ENCODE measurements at places on chromosomes 16 and 17.

DNA sequence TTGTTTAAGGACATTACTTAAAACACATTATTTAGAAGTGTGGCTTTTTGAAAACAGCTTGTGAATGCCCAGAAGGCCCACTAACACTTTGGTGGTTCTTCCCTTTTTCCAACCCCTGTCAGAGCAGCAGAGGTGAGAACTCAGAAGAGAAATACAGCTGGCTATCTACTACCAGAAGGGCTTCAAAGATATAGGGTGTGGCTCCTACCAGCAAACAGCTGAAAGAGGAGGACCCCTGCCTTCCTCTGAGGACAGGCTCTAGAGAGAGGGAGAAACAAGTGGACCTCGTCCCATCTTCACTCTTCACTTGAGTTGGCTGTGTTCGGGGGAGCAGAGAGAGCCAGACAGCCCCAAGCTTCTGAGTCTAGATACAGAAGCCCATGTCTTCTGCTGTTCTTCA is 6.9 kb upstream of the RAPGEFL1 start:
- no peak for DNase-seq

- DNase-seq: no peak
These were observed 38.9 kb upstream of the NDRG4 start for GRCh38 chr16:58461056-58461455.

DNA sequence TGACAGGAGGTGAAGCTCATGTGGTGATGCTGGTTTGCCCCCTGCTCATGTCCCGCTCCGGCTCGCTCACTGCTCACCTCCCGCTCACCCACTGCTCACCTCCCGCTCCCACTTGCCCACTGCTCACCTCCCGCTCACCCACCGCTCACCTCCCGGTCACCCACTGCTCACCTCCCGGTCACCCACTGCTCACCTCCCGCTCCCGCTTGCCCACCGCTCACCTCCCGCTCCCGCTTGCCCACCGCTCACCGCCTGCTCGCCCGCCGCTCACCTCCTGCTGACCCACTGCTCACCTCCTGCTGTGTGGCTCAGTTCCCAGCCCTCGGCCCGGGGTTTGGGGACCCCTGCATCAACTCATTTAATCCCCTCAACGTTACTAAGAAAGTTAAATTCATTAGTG is 39.1 kb upstream of the SHISA9 start:
- no peak for DNase-seq

DNA sequence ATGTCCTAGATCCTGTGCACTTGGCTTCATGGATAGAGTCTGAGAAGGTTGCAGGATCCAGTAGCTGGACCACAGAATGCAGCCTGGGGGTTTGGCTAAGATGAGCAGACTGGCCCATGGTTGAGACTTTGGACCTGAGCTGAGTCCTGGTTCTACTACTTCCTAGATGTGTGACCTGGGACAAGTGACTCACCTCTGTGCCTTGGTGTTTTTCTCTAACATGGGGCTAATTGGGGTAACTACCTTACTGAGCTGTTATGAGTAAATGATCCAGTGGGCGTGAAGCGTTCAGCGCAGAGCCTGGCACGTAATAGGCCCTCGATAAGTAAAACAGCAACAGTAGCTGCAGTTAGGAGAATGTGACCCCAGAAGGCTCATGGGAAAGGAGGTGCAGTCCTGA is 38.8 kb downstream of the SNX20 start:
- no peak for DNase-seq

GRCh38 chr17:64739316-64740058 is 77.4 kb upstream of the SMURF2 start:
- no peak for DNase-seq

DNA sequence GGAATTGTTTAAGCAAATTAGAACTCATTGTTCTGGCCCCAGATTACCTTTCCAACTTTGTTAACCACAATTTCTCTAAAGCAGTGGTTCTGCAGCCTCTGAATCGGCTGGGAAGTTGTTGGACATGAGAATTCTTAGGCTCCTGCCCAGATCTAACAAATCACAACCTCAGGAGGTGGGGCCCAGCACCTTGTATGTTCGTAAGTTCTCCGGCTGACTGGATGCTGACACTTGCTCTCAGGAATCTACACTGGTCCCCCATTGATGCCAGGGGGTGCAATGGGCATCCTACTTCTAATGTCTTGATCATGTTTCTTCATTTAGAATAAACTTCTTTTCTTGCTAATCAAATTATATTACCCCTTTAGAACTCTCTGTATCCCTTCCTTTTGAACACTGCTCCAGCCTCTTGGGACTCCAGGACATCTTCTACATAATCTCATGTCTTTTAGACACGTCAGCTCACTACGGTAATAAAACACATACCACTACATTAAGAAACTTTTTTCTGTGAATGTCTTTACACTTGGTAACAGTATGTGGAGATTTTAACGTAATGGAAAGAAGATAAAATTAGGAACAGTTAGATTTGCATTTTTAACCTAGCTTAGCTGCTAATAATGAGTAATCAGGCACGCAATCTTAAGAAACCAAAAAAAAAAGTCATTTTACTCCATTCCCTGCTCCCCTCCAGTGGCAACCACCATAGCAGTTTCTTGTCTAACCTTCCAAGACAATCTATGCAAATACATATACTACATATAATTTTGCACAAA is 143.2 kb downstream of the ITFG1 start:
- DNase-seq: no peak

- no peak for DNase-seq
These were observed 57.2 kb downstream of the RPGRIP1L start for GRCh38 chr16:53646506-53646905.

DNA sequence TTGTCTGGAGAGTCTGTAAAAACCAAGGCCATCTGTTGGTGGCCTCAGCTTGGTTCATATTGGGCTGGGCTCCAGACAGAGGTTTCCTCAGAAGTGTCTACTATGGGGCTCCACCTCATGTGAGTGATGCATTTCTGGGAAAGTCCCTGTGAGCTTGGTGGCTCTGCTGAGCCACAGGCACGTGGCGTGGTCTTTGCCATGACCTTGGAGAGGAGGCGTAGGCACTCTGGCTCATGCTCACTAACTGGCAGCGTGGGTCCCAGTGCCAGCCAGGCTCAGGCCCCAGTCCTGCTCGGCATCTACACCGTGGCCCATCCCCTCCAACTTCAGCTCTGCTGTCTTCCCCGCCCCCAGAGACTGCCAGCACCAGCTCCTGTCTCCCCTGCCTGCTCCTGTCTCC is 10.7 kb upstream of the SMTNL2 start:
- DNase-seq: peak; percentile 52

GRCh38 chr16:3771513-3771912 is 54.2 kb upstream of the TRAP1 start:
- no peak for DNase-seq

DNA sequence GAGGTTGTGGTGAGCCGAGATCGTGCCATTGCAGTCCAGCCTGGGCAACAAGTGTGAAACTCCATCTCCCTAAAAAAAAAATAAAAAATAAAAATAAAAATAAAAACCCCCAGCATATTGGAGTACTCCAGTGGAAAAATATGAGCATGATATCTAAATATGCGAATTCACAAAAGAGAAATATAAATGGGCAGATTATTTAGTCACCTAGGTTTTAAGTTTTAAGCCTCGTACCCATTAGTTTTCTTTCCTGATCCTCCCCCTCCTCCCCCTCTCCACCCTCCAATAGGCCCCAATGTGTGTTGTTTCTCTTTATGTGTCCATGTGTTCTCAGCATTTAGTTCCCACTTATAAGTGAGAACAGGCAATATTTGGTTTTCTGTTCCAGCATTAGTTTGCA is 62.3 kb downstream of the GP2 start:
- no peak for DNase-seq

DNA sequence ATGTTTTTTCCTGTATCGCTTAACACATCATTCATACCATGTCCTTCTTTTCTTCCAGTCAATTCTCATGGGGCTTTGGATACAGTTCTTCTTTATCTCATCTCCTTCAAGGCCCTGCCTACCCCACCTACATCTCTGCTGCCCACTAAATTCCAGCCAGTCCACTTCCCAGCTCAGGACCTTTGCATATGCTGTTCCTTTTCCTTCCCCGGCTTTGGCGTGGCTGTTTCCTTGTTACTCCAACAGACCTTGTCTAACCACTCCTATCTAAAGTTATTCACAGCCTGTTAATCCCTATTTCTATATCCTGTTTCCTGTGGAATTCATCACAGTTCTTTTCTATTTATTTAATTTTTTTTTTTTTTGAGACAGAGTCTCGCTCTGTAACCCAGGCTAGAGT is 6.6 kb upstream of the STAT3 start:
- DNase-seq: no peak

GRCh38 chr17:77354670-77355455 is 214.1 kb downstream of the SEC14L1 start:
- no peak for DNase-seq

- no peak for DNase-seq
These were observed 3.3 kb downstream of the RND2 start for GRCh38 chr17:43028221-43028861.

DNA sequence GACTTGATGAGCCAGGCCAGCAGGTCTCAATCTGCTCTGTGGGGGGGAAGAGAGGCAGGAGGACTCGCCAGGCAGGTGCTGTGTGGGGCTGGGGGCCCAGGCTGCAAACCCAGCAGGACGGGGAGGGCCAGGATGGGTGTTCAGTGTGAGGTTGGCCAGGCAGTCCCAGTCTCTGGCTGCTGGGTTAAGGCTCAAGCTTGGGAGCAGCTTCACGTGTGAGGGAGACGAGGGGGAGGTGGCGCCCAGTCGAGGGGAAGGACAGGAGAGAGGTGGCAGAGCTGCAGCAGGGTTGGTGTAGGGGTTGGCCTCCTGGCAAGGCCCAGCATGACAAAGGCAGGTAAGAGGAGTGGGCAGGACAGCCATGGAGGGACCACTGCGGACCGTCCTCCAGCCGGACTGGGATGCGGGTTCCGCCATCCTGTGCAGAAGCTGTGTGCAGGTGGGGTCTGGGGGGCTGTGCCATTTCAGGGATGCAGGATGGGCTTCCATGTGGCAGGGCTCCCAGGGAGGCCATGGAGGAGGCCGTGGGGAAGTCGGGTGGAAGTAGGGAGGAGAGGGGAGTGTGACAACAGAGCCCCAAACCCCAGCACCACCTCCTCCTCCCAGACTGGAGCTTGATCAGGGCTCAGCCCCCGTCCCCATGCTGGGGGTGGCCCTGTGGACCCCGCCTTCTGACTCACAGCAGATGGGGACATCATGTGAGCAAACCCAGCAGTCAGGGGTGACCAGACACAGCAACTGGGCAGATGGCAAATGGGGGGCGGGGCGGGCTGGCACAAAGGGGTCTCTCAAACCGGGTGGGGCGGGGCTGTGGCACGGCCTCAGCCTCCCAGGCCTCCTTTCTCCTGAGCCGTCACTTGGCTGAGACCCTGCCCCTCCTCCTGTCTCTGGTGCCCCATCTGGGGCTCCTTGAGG is 2.8 kb downstream of the ADGRG1 start:
- DNase-seq: no peak

DNA sequence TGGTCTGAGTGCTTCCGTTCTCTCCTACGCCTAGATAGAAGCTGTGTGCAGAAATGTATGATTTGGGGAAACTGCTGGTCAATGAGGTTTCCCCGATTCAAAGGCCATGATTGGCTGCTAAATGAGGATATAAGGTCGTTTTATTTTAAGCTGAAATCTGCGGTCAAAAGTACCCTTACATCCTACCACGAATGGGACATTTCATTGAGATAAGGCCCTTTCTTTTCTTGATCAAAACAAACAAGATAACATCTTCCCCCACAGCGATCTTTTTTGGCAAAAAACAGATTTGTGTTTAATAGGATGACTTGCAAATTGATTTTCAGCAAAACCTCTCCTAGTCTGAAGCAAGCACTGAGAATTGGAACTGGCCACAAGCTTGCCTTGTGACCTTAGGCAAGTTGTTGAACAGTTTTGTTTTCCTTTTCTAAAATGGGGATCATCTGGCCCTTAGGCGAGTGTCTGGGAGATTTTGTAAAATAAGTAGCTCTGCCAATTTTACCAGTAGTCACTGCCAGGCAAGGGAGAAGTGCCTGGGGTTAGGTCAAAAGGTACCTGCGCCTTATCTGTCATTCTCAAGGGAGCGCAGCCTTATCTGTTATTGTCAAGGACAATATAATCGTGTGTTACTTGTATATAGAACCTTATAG is 635 bp downstream of the SCPEP1 start:
- DNase-seq: no peak

DNA sequence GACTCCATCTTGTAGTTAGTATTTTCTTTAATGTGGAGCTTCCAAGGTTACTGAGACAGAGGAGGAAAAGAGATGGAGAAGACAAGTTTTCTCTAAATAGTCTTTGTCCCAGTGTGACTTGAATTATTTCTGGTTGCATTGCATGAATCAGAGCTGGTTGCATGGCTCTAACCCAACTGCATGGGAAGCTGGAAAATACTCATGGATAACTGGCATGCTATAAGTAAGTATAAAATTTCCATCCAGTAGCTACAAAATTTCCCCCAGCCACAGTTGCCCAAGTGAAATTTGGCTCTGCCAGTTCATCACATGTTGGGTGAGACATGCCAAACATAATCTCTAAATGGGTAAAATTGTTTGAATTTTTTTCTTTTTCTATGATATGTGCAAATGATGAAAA is 1161.5 kb downstream of the CDH11 start:
- no peak for DNase-seq

DNA sequence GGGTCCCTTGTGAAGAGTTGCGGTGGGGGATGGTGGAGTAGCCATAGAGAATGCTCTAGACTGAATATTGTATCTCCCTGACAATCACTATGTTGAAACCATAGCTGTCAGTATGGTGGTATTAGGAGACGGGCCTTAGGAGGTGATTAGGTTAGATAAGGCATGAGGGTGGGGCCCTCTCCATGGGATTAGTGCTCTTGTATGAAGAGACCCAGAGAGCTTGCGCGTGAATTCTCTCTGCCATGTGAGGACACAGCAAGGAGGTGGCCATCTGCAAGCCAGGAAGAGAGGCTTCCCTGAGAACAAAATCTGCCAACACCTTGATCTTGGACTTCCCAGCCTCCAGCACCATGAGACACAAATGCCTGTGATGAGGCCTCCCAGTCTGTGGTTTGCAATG is 34.5 kb upstream of the MGAT5B start:
- DNase-seq: no peak

DNA sequence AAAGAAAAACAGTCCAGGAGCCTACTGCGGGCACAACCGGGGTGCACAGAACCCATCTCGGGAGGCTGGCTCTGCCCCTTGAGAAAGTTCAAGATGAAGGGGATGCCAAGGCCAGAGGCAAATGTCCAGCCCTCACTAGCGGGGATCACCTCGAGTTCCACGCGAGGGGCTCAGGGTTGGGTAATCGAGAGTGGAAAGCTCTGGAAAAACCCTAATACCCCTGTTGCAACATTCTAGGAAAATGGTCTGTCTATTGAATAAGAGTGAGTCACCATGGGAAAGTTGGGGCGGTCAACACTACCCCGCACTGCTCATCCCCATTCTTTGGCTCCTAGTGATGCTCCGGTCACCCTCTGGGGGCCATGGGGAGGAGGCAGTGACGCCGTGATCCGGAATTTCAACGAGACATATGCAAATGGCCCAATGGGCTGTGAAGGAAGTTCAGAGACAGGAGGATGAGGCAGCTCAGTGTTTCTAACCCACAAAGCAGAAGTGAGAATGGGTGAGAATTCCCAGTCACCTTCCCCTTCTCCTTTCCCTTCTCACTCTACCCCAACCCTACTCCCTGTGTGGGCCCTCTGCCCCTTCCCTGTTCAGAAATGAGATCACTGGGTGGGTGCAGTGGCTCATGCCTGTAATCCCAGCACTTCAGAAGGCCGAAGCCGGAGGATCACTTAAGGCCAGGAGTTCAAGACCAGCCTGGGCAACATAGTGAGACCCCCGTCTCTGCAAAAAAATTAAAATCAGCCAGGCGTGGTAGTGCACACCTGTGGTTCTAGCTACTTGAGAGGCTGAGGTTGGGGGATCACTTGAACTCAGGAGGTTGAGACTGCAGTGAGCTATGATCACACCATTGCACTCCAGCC is 22.4 kb downstream of the SOCS3 start:
- no peak for DNase-seq
